ENCODE measurements at places on chromosomes 1 and 21. TPM values are rescaled to one million over a fixed set of nuclear protein-coding genes. Genes with fewer than 3 reads are reported as not detected.

The STUM gene
- polyA plus RNA-seq: not detected

The TNFRSF1B gene
- polyA plus RNA-seq: 0.03 TPM

The ALPL gene
- polyA plus RNA-seq: not detected

The OR2M5 gene
- not detected for polyA plus RNA-seq

The SLC22A15 gene
- polyA plus RNA-seq: 2.1 TPM

The PADI2 gene
- polyA plus RNA-seq: 0.45 TPM

The HMGCS2 gene
- not detected for polyA plus RNA-seq

The CTXND2 gene
- not detected for polyA plus RNA-seq

The HPCA gene
- polyA plus RNA-seq: not detected

The TNFRSF4 gene
- polyA plus RNA-seq: not detected

The PADI1 gene
- 0.43 TPM for polyA plus RNA-seq

The NPHS2 gene
- polyA plus RNA-seq: not detected

The SLAMF1 gene
- polyA plus RNA-seq: not detected

The C1orf116 gene
- 56.6 TPM for polyA plus RNA-seq

The ATP6V1G3 gene
- polyA plus RNA-seq: not detected

The ENTREP3 gene
- polyA plus RNA-seq: 44.8 TPM
